ENCODE measurements at places on chromosomes 13 and 19.
A peak's percentile ranks its signal among the peaks of the same experiment; 100 is the strongest.

GRCh38 chr13:46580362-46580839, 27.4 kb downstream of the LRCH1 start:
- no peak for DNase-seq

GRCh38 chr19:42290523-42291434, 11.2 kb upstream of the PRR19 start:
- no peak for DNase-seq

GRCh38 chr19:48991873-48992580, 1.1 kb downstream of the GYS1 start:
- DNase-seq = no peak

GRCh38 chr13:113053801-113054604, 51.6 kb upstream of the F7 start:
- DNase-seq = no peak

DNA sequence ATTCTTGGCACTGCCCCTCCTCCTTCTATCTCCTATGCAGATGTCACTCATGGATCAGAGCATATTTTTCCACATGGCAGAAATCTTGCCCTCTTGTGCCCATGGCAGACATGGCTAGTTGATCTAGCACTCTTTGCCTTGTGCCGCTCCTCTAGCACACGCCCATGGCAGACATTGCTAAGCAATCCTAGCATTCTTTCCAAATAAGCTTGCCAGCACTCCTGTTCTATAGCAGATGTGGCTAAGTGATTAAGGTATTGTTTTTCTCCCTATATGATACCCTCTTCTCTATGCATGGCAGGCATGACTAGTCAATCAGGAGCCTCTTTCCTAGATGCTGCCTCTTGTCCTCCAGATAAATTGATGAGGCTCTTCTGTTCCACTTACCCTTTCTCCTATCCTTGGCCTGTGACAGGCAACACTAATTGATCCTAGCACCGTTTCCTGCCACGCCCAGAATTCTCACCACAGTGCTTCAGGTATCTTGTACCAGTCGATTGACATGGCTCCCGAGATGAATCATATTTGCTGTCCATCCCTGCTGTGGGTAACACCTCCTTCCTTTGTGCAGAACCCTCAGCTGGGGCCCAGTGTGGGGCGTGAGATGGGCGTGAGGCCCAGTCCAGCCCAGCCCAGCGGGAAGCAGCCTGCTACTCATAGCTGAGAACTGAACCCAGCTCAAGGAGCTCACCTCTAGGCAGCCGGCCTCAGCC, 26.9 kb downstream of the TMED1 start:
- DNase-seq = peak; percentile 49

- DNase-seq = no peak
Observed at GRCh38 chr19:275958-276646, 15.1 kb downstream of the PLPP2 start.

Measured in CMK (cell line).